Activated CD4-positive, alpha-beta T cell treated with anti-CD3 and anti-CD28 coated beads, Interleukin-2, amount 50 U/mL, for 4 hours (primary cell): ENCODE measurements at places on chromosomes 6 and 20.

GRCh38 chr6:148346681-148347440 lies 4.2 kb downstream of the SASH1 start:
- DNase-seq: no peak

GRCh38 chr6:159008656-159009288 lies 8.8 kb upstream of the RSPH3 start:
- DNase-seq: no peak

GRCh38 chr20:36604952-36605398 lies 604 bp upstream of the RAB5IF start:
- peak; percentile 33 for DNase-seq

- DNase-seq: peak; percentile 22
Measured at GRCh38 chr20:52083627-52084232, 107.8 kb downstream of the ZFP64 start.

GRCh38 chr6:24898676-24899075 lies 37.1 kb downstream of the RIPOR2 start:
- no peak for DNase-seq

DNA sequence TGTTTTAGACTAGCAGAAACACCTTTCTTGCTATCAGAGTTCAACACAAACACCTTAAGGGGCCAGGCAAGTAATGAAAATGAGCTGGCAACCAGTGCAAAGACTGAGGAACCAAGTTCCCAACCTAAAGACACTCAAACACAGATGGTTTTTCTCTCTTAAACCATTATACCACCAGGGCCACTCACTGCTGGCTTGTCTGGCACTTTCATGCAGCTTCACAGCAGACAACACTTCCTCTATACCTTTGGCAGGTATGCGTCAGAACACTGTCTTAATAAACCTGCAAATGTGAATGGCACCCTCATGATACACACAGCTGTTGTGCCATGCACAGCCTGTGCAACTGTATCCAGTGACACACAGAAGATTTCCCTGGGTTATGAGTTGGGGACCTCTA lies 41.6 kb downstream of the NFATC2 start:
- peak; percentile 40 for DNase-seq

GRCh38 chr6:34460796-34461507 lies 4.9 kb upstream of the PACSIN1 start:
- DNase-seq: no peak

DNA sequence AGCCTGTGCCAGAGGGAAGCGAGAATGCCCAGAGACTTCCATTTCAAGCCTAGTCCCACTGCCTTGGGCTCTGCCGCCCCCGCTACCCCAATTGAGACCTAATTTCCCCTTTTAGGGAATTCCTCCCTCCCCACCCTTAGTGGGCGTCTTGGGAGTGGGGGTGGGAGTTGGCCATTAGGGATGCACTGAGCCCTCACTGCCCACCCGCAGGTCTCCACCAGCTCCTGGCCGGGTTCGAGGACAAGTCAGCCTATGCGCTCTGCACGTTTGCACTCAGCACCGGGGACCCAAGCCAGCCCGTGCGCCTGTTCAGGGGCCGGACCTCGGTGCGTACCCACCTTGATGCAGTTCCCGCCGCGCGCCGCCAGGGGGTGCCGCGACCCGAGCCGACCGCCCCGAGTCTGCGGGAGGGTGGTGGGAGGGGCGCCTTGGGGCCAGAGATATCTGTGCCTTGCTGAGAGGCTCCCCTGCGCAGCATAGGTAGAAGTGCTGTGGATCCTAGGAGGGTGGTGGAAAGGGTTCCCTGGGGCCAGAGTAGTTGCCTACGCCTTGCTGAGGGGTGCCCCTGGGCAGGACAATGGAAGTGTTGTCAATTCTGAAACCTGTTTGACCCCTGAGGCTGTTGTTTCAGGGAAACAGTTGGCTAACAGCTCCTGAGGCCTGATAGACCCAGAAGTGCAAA lies 9.2 kb downstream of the ITPA start:
- peak; percentile 70 for DNase-seq

DNA sequence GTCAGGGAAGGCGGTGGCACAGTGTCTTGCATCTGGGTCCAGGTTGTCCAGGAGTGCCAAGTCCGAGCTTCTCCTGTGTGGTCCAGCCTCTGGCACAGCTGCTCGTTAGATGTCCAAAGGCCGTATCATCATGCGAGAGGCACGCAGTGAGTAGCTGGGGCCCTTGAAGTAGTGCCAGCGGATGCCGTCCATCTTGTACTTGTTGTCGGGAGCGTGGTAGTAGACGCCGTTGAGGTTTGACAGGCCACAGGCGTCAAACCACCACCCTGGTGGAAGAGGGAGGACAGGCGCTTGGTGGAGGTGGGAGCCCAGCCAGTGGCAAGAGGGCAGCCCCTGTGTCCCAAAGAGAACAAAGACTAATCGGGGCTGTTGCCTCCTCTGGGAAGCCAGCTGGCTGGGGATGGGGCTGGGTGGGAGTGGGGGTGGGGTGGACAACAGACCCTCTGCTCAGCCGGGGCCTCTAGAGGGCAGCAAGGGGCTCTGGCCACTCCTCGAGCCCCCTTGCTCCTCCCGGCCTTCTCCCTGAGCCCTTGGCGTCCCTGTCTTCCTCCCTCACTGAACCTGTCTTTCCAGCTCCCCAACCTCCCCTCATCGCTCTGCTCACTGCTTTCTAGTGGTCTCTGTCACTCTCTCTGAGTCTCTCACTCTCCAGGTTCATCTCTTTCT lies 39.5 kb downstream of the FAM110A start:
- DNase-seq: no peak

GRCh38 chr20:40848526-40848925 lies 159.5 kb upstream of the MAFB start:
- DNase-seq: no peak

GRCh38 chr6:138107752-138108592 lies 753 bp upstream of the PERP start:
- DNase-seq: no peak

DNA sequence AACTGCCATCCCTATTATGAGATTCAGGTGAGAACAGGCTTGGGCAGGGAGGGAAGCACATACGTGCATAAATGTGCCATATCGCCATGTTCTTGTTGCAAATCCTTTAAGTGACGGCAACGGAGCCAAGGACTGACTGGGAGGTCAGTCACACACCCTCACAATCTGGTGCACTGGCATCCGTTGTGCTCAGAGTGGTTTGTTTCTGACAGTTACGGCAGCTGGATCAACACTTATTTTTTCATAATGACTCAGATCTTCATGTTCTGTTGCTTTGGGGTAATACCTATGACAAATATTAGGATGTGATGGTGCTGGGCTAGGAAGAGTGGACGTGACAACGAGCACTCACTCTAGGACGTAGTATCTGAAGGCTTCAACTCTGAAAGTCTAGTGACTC lies 56.2 kb upstream of the PREP start:
- DNase-seq: no peak

- DNase-seq: no peak
Measured at GRCh38 chr6:31784098-31784925, 7.2 kb upstream of the VWA7 start.

DNA sequence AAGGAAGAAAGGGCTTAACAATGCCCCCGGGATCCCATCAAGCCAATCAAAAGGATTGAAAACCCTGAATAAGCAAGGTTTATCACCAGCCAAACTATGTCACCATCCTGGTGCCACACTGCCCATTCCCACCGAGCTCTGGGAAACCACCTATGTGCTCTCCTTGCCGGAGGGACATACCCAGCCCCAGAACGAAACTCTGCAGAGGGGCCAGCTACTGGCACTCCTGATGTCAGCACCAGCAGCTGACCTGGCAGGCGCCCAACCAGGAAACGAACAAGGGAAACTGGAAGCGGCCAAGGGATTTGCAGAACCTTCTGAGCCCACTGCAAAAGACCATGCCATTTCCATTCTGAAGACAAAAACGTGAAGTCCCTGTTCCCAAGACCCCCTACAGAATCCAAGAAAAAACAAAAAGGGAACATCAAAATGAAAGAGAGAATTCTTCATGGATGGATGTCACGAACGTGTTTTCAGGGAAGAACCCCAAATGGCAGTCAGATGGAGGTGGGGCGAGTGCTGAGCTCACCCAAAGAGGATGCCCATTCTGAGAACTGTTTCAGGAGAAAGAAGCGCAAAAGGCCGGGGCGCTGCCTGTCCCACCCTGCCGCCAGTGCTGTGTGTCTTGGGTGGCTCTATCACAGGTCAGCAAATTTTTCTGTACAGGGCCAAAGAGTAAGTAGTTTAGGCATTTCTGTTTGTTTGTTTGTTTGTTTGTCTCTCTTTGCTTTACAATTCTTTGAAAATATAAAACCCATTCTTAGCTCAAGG lies 305.2 kb downstream of the ESR1 start:
- no peak for DNase-seq

DNA sequence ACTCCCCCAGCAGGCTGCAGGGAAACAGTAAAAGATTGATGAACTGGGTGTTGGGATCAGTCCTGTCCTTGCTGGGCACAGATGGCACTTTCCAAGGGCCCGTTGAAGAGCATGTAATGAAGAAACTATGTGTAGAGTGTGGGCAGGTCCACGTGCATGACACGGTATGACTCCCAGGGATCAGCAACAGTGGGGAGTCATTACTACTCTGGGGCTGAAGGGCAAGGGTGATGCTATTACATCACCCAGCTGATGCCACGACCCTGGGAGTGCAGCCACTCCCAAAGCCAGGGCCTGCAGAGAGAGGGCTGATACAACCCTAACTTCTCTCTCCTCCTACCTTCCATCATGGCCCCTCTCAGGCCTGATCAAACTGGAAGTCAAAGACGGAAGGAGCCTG lies 20.1 kb downstream of the KCNK17 start:
- no peak for DNase-seq

GRCh38 chr6:162387718-162388382 lies 339.7 kb downstream of the PRKN start:
- DNase-seq: no peak

DNA sequence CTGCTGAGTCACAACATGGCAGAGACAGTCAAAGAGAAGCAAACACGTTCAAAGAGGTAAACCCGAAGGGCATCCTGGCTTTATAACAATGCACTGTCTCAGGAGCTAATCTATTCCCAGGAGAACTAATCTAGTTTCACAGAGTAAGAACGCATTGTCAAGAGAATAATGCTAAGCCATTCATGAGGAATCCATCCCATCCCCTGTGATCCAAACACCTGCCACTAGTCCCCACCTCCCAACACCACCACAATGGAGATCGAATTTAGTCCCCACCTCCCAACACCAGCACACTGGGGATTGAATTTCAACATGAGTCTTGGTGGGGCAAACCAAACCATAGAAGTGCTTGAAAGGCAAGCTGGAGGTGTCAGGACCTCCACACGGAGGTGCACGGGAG lies 231.5 kb upstream of the ID4 start:
- no peak for DNase-seq

DNA sequence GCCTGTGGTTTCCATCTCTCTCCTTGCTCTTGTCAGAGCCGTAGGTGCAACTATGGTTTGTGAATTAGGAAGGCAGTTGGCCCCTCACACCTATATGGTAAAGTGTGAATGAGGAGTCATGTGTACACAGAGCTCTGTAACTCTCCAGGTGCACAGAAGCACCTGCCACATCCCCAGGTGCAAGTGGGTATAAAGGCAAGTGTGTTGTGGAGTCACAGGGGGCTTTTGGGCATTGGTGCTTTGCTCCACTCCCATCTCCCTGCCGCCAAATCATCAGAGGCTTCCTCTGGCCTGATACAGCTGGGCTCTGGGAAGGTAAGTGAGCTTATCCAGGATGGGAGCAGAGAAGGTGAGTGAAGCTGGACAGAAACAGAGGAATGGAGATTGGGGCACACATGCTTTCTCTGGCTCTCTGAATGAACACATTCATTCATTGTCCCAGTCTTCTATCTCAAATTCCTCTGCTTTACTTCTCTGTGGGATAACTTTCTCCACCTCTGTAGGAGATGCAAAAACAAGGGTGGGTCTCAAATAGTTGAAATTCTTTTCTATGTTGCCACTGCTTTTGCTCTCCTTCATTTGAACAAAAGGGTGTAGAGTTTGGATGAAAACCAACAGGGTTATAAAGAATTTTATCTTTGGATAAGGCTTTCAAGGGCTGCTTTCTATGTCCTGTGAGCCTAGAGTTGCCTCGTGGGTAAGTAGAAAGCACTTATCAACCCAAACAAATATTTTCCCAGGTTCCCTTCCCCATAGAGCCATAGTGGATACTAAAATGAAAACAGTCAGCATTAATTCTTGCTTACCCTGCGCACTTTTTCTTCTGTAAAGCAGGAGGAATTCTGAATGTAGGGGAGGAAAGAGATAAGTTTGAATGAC lies 45.0 kb upstream of the RIPOR2 start:
- no peak for DNase-seq

DNA sequence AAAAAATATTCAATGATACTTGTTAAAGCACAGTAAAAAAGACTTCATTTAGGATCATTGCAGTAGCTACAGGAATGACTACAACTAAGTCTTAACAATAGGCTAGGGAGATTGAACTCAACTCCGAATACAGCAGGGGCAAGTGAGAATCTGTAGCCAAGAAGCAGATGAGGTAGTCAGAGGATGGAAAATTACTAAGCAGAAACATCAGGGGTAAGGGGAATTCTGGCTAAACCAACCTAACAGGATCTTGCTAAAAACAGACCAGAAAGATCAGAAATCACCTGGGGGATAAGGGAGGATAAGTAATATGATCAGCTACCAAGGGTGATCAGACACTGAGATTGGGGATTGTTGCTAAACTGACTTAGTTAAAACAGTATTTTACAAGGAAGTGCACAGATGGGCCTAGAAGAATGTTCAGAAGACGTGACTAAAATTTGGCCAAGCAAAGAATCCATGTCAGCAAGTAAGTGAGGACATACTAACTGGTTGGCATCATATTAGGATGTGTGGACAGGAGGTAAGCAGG lies 217.5 kb downstream of the TENT5A start:
- DNase-seq: no peak

DNA sequence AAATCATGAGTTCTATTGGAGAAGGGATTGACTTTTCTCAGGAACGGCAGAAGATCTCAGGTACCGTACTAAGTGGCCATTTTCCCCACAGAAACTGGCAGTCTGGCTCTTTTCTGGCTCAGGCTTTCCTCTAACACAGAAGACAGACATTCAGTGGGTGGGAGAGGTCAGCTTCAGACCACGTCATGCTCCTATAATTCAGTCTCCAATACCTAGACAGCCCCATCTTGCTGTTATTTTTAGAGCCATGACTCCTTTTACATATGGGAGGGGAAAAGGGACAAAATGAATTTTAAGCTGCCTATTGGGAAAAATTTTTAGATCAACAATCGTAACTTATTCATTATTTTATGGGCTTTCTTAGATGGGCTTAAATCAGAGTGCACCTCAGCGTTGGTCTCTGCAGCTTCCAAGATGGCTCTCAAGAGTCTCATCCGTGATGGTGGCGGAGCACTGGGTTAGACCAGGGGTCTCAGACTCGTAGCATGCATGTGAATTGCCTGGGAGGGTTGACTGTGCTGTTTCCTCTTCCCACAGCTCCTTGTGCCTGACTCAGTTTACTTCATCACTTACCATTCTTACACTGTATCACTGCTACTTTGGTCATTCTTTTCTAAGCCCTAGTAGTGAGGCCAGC lies 86.9 kb downstream of the TCP11 start:
- DNase-seq: no peak
